ENCODE measurements at places on chromosomes 3 and 15.

DNA sequence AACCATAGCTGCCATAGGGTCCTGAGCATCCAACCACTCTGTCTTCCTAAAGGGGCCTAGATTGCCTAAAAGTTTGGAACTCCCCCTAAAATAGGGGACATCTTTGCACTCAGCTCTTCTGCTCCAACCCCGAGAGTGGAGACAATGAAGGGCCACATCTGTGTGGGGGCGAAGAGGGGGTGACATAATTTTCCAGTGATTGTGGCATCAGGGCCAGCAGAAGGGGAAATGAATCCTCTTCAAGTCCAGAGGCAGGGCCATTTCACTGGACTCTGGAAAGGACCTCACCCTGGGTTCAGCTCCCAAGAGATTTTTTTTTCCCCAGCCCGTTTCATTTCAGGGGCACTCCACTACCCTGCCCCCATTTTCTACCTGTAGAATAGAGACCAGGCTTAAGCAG is 4.6 kb upstream of the ANKRD63 start:
- DNase-seq: no peak

DNA sequence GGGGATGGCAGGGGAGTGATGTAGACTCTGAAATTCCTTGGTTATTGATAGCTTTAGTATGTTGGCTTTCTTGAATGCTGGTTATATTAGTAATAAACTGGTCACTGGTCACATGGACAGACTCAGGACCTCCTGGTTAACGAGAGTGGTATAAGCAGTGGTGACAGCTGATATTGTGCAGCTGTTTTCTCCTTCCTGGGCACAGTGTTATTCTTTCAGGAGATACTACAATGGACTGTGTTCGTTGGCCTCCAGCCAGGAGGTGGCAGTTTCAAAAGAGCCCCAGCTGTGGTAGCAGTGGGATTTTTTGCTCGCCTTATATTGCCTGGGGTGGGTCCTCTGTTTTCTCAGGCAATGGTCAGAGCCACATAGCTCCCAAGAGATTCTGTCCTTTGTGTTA is 181.6 kb upstream of the RBMS3 start:
- DNase-seq: no peak

GRCh38 chr3:104198131-104198530 is 1168.6 kb upstream of the ALCAM start:
- no peak for DNase-seq

DNA sequence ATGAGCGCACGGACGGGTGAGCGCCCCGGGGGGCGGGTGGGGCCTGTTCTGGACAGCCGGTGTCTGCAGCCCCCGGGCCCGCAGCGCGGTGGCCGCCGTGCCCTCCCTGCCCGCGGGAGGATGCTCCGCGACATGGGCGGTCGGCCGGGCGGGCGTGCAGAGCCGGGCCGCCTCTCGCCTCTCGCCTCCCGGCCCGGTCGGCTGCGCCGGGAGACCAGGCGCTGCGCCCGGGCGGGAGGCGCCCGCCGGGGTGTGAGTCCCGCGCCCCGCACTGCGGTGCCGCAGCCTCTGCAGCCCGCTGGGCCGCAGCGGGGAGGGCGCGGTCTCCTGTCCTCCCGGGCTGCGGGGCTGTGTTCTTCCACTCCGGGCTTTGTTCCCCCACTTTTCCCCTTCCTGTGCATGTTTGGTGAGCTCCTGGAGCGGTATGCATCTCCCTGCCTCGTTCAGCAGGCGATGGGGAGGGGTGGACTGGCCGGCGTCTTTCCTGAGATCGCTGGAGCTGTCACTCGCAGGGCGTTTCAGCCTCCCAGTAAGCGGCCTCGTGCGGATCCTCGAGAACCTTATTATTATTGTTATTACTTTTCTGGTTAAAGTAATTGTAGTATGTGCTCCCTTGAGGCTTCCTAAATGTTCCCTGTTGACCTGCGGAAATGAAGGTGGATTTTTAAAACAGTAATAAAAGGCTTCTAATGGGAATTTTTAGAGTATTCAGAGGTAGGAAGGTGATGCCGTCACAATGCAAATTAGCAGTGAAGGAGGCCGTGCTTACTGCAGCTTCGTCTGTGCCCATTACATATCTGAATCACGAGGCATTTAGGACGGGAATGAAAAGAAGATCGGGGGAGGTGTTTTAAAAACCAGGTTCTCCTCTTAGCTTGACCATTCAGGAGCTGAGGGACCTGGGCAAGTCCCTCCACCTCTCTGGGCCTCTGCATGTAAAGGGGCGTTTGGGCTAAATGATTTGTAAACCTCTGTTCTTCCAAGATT is 593 bp downstream of the TMOD2 start:
- no peak for DNase-seq

DNA sequence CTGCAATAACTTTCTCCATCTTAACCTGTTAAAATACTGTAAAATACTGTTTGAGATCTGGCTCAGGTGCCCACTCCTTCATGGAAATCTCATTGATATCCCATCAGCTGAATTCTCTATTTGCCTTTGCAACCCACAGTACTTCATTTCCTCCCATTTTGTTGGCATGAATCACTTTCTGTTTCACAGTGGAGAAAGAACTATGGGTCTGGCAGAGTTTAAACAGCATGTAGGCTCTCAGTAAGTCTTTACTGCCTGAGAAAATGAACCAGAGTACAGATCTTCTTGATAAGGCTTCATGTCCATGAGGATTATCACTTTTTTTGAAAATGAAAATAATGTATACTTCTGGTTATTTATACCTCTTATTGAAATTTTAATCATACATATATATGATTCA is 245.9 kb downstream of the NAALADL2 start:
- no peak for DNase-seq

DNA sequence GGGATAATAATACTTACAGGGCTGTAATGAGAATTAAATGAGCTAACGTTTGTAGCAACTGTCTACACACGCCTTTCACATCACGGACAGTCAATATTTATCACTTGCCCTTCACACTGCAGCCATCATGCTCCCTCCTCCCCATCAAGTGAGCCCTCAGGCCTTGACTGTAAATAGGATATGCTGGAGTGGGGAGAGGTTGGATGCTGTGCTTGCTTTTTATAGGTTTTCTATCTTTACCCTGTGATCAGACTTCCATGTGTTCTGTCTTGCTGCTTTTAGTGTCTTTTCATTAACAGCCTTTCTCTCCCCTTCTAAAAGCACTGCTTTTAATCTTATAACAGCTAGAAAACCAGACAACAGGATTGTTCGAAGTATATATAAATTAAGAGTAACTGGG is 12.8 kb upstream of the MAGEF1 start:
- no peak for DNase-seq

DNA sequence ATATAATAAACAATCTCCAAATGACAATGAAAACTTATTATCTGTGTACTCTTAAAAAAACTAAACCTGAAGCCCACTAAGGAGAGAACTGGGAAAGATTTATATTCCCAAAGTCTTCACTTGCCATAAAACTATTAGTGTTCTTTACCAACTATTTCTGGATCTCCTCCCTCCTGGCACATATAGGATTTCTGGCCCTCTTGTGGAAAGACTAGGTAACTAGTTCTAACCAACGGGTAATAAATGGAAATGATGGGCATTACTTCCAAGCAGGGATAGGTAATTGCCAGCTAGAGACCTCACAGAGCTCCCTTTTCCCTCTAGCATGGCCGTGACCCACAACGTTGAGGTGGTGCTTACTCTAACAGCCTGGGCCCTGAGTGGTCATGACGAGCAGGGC is 110.1 kb downstream of the DNAH12 start:
- DNase-seq: no peak

DNA sequence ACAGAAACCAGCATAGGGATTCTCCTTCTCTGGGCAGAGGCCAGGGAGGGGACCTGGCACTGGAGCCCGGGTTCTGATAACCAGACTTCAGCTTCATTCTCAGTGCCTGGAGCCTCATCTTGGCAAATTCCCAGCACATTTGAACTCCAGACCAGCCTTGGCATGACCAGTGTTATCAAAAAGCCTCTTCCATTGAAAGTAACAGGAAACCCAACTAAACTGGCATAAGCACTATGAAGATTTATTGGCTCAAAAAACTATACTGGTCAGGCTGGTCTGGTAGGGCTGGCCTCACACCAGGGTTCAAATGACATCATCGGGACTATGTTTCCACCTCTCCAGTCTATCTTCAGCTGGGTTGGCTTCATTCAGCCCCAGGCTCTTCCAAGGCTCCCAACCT is 48.1 kb upstream of the THUMPD3 start:
- no peak for DNase-seq

DNA sequence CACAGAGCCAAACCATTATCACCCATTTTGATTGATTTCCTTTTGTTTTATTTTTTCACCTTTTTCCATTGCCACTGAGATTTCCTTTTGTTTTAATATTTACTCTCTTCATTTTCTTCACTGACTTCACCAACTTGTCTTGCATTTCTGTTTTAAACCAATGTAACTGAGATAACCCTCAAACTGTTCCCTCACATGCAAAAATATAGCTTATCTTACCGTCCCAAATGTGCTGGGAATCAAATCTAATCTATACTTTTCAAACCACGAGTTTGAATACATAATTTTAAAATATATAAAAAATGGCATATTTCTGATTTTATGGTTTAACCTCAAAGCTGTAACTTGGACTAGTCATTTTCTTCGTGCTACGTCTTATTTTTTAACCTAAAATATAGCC is 143.8 kb downstream of the PLD1 start:
- DNase-seq: no peak

DNA sequence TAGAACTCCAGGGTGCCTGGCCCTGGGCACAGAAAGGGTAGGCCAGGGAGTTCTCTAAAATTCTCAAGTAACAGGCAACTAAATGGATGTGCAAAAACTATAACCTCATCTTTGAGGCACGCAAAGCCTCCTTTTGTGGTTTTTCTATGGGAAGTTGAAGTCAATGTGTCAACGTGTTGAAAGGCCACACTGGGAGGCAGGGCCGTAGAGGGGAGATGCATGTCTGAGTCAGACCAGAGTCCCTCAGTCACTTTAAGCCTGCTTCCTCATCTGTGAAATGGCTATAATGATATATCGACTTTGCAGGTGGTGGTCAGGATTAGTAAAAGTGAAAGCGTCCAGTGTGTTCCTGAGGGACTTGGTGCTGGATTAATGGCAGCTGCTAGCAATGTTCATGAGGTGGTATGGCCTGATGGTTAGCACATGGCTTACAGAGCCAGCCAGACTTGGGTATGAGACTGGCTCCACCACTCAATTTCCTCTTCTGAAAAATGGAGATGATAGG is 17.0 kb downstream of the TGM5 start:
- no peak for DNase-seq

GRCh38 chr15:27101982-27102381 is 131.0 kb downstream of the GABRG3 start:
- DNase-seq: no peak

All from stimulated activated CD4-positive, alpha-beta T cell treated with anti-CD3 and anti-CD28 coated beads, Interleukin-15, amount 100 ng/mL, for 1 hour (primary cell).